ENCODE measurements at places on chromosomes 11 and 22. TPM values are rescaled to one million over a fixed set of nuclear protein-coding genes. Genes with fewer than 3 reads are reported as not detected.

GRCh38 chr22:31945971-31946680 lies 1.8 kb downstream of the YWHAH start:
- no peak for DNase-seq

DNA sequence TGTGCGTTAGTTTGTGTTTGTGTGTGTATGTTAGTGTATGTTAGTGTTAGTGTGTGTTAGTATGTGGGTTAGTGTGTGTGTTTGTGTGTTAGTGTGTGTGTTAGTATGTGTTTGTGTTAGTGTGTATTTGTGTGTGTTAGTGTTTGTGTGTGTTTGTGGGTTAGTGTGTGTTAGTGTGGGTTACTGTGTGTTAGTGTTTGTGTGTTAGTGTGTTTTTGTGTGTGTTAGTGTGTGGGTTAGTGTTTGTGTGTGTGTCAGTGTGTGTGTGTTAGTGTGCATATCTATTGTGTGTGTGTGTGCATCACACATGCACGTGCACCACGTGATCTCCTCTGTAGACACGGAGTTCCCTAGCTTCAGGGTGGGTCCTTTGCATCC lies 115.4 kb downstream of the KCNQ1OT1 start:
- no peak for DNase-seq

GRCh38 chr22:28231441-28231840 lies 312.4 kb upstream of the PITPNB start:
- DNase-seq = no peak

DNA sequence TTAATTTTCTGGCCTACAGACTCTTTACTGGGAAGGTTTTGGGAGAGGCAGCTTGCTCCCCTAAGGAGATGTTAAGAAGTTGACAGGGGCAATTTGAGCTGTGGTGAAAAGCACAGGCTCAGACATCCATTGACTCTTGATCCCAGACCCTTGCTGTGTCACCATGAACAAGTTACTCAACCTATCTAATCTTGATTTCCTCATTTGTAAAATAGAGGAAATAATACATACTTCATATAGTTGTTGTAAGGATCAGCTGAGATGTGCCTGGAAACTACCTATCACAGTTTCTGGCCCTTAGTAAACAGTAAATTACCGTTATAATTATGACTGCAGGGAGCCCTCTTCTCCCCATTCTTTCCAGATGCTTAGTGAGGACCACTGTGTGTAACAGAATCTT lies 16.6 kb upstream of the SCGB1D4 start:
- no peak for DNase-seq

Gene NXPE4
- polyA plus RNA-seq = not detected

Measured in aorta (tissue), 5 donors.